Activated CD8-positive, alpha-beta memory T cell treated with anti-CD3 and anti-CD28 coated beads, Interleukin-2, amount 50 U/mL, for 48 hours (primary cell): ENCODE measurements at places on chromosomes 13 and 19.

- no peak for DNase-seq
Observed at GRCh38 chr19:16850133-16850532, 20.9 kb downstream of the SIN3B start.

- DNase-seq = no peak
Observed at GRCh38 chr13:21568854-21569253, 35.1 kb downstream of the MICU2 start.

GRCh38 chr19:50490991-50491472 lies 14.4 kb upstream of the GARIN5A start:
- no peak for DNase-seq

DNA sequence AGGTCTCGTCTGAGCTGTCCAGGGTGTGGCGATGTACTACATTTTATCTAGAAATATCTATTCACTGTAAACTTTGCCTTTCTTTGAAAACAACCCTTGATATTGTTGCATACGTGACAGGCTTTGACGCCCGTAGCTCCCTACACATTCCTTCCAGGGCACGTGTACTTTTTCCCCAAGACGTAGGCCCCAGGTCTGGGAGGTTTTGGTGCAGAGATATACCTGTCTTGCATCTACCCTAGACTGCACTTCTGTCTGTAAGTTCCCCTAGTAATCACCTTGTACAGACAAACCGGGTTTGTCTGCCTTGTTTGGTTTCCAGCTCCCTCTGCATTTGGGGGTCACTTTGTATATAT lies 69.2 kb downstream of the ERICH6B start:
- no peak for DNase-seq

- no peak for DNase-seq
Observed at GRCh38 chr13:94917824-94918223, 205.5 kb upstream of the SOX21 start.

- no peak for DNase-seq
Observed at GRCh38 chr19:50777830-50778303, 7.6 kb downstream of the GPR32 start.

GRCh38 chr19:3287814-3288213 lies 63.4 kb downstream of the CELF5 start:
- no peak for DNase-seq
